ENCODE measurements at places on chromosomes 12 and 14.
A peak's percentile ranks its signal among the peaks of the same experiment; 100 is the strongest.

DNA sequence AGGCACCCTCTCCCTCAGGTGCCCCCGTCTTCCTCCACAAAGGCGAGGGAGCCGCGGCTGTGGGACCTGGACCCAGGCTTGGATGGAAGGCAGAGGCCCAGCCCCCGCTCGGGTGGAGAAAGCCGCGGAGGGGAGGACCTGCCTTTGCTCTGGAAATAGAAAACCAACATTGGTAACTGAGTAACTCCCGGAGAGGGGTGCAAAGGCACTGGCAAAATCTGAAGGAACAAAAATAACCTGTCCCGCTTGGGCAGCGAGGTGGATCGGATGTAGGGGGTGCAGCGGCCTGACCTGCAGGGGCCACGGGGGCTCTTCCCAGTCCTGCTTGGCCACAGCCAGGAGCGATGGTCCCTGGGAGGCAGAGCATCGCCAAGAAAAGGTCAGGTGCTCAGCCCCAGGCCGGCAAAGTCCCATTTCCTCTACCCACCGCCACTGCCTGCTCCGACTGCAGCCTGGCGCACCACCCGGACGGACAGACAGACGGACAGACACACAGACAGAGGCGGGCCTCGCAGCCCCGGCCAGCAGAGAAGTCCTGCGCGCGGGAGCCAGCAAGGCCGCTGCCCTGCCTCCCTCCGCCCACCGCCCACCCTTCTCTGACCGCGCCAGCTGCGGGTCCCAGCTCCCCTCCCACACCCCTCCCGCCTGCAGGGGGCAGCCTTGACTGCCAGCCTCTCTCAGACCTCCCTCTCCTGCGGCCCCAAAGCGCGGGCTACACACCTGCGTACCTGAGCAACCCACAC lies 21.4 kb upstream of the TMEM106C start:
- DNase-seq: no peak

- DNase-seq: no peak
These were observed 5.7 kb downstream of the DPF3 start for GRCh38 chr14:72888192-72888591.

DNA sequence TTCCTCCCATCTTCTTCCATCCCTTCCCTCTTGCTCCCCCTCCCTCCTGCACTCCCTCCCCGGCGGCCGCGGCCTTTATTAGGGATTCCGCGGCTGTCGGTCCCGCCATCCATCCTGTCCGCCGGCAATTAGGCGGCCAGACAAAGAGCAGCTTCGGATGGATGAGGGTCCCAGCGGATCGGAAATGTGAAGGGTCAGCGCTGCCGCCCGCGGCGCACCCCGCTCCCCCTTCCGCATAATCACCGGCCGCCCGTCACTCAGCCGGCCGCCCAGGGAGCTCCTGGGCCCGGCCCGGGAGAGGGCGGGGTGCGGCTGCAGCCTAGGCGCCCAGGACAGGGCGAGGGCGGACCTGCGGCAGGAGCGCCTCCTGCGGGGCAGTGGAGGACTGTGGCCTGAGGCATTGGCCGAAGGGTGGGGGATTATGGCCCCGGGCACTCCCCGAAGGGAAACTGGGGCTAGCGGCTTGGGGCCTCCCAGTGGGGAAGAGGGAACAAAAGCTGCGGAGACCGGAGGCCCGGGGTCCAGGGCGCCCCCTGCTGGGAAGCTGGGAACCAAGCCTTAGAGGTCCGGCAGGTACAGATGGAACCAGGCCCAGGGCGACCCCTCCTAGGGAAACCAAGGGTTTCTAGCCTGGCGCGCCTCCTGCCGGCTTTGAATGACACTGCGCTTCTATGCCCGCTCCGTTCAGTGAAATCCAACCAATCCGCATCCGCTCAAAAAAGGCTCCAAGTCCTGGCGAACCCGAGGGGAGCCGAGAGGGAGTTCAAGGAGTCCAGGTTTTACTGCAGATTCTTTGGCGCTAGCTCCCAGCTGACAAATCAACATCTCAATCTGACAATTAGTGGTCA lies 4.4 kb upstream of the DNAJC22 start:
- DNase-seq: peak; percentile 52

DNA sequence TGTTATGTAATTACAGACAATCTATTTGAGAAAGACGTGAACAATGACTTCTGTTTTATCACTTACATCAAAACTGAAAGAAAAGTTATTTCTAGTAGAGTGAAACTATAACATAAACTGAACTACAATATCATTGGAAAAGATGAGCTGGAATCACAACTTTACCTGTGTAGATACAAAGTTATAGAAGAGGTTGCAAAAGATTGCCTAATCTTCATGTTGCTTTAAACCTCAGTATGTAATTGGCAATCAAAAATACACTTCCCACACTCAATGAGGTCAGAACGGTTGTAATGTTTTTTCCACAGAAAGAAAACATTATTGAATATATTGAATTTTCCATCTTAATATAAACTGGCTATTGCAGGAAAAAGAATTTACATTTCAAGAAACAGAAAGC lies 37.7 kb upstream of the GXYLT1 start:
- no peak for DNase-seq

DNA sequence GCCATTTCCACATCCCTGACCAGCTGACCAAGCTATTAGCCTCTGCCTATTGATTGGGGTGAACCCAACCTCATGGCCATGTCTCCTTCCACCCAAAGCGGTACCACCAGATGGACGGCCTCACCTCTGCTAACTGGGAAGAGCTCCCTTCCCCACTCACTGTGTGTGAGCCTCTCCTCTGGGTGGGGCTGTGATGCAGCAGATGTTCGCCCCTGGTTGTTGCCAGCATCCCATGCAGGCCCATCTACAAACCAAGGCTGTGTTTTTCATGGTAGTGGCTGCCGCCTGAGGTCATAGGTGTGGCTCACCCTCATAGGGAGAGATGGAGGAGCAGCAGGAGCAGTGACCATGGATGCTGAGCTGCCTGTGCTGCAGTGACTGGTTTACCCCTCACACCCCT lies 47.6 kb upstream of the RD3L start:
- DNase-seq: no peak
